Activated CD8-positive, alpha-beta memory T cell treated with anti-CD3 and anti-CD28 coated beads, Interleukin-2, amount 10 ng/mL, durations not matched to agents 7 days and 5 days (primary cell): ENCODE measurements at places on chromosomes 11 and 22.
A peak's percentile ranks its signal among the peaks of the same experiment; 100 is the strongest.

GRCh38 chr11:44726283-44727113, at the start of gene TSPAN18:
TSPAN18 (plus strand) TSS chr11:44726962; CDS start chr11:44906417, 179,455 bp downstream.
- DNase-seq = no peak

GRCh38 chr11:67436459-67437081, 912 bp downstream of the PTPRCAP start:
- peak; percentile 91 for DNase-seq

GRCh38 chr22:36846271-36846670, 14.5 kb upstream of the NCF4 start:
- no peak for DNase-seq

DNA sequence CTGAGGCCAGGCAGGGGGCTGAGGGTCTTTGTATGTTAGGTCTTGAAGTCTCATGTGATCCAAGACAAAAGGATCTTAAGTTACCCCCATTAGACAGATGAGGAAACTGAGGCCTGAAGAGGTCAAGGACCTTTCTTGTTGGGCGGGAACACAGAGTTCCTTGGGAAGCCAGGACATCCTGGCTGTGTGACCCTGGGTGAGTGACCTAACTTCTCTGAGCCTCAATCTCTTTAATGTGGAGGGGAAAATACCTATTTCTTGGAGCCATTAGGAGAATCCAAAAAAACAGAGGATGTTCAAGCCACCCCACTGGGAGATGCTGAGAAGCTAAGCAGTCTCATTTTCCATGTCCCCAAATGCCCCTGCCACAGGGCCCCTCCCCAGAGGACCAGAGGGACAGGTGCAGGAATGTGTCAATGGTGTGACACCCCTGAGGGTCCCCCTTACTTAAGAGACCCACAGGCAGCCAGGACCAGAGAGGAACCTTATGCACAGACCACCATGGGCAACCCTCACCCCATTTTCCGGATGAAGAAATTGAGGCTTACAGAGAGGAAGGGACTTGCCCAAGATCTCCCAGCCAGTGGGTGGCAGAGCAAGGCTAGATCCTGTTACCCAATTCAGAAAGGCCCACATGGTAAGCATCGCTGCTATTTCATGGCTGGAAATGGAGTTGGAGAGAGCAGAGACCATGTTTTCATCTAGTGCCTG, 8.0 kb downstream of the RAC2 start:
- no peak for DNase-seq

- no peak for DNase-seq
Observed at GRCh38 chr11:70399681-70400112, 1.4 kb downstream of the CTTN start.

DNA sequence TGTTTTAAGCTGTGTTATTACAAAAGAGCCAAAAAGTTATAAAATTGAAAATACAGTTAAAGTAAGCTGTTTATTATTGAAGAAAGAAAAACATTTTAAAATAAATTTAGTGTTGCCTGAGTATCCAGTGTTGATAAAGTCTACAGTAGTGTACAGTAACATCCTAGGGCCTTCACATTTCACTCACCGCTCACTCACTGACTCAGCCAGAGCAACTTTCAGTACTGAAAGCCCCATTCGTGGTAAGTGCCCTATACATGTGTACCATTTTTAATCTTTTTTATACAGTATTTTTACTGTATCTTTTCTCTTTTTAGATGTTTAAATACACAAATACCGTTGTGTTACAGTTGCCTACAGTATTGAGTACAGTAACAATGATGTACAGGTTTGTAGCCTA, 35.0 kb downstream of the POLD3 start:
- DNase-seq = no peak

GRCh38 chr11:81967242-81967641, 766.4 kb downstream of the FAM181B start:
- no peak for DNase-seq

DNA sequence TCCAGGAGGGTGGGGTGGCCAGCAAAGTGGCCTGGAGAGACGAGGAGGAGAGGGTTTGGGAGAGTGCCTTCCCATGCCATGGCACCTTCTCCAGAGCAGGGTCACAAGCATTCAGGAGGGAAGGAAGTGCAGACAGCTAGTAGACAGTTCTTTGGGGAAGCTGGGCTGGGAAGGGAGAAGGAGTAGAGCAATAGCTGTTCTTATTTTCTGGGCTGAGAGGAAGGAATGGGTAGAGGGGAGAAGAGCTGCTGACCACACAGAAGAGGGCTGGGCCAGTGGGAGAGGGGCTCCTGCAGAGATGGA, 14.8 kb upstream of the PICK1 start:
- DNase-seq = no peak

GRCh38 chr22:12601870-12602779, 2925.9 kb upstream of the OR11H1 start:
- DNase-seq = no peak

- no peak for DNase-seq
Observed at GRCh38 chr22:46260038-46260437, 3.1 kb downstream of the PKDREJ start.

DNA sequence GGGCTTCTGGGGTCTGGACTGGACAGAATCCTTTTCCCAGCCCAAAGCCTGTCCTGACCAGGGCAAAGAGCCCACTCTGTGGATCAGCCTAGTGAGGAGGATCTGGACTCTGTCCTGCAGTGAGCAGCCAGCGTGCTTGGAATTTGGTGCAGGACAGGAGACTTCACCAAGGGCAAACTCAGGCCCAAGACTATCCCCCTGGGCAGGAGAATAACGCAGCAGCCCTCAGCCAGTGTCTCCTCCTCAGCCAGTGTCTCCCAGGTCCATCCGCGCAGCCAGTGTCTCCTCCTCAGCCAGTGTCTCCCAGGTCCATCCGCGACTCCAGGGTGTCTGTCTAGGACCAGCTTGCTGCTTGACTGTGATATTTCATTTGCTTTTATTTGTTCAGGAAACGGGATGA, 1334.0 kb downstream of the TBC1D22A start:
- no peak for DNase-seq

- no peak for DNase-seq
Observed at GRCh38 chr11:80327956-80328614, 887.3 kb upstream of the TENM4 start.

GRCh38 chr11:61860054-61860903, 31.1 kb downstream of the FADS3 start:
- DNase-seq = no peak

GRCh38 chr11:17864478-17864941, 129.9 kb downstream of the KCNC1 start:
- DNase-seq = no peak

DNA sequence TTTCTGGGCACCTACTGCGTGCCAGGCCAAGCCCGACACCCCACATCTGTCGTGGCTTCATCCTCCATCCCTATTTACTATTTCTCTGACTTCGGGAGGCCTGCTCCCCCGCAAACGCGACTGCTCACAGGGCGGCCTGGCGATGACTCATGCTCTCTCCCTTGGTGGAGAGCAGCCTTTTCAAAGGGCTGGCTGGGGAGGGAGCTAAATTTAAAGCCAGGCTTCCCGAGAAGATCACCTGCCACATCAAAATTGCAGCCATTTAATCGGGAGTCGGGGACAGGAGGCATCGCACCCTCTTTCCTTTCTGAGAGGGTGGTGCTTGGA, 24.9 kb upstream of the SHISAL1 start:
- no peak for DNase-seq

DNA sequence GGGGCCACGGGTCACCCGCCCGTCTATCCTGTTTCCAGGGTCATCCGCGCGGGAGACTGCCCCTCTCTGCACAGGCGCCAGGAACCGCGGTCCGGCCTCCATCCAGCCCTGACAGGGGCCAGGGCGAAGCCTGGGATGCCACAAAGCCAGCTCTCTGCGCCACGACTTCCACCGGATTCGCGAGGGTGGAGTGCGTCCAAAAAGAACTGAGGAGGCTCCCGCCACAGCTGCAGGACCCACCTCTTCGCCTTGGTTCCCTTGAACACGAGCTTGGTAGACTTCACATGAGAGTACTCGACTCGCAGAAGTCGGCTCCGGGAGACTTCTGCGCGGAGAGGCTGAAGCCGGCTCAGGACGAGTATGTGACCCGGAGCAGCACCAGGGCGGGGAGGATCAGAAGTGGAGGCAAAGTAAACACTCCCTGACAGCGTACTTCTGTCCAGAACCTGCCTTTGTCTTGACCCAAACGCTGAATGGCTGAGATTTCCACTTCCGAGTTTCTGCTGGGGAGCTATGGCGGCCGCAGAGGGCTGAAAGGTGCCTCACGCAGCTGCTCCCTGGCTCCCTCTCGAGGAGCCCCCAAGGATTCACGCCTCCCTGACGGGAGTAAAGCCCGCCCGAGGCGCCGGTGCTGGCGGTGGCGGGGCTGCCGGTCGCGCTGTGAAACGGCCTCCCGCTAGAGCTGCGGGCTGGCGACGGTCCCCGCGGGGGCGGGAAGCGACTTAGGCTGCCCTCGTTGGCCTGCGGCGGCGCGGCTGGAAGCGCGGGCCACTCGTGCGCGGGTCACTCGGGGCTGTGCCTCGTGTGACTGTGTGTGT, 4566.7 kb upstream of the OR11H1 start:
- no peak for DNase-seq

DNA sequence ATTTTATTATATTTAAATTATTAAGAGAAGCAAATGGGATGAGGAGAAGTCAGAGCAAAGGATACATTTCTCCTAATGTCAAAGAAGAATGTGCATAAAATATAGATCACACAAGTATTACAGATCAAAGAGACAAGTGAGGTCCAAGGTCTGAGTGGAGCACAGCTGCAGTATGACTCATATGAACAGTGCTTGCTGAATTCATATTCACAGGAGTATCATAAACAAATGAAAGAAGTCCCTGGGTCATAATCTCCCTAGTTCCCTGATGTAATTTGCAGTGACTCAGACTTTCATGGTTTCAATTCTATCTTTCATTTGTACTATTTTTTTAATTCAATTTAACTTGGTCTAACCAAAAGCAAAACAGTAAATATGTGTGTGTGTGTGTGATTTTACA, 499.0 kb upstream of the CCDC179 start:
- no peak for DNase-seq

GRCh38 chr11:77467993-77468392, 5.9 kb downstream of the PAK1 start:
- DNase-seq = no peak

DNA sequence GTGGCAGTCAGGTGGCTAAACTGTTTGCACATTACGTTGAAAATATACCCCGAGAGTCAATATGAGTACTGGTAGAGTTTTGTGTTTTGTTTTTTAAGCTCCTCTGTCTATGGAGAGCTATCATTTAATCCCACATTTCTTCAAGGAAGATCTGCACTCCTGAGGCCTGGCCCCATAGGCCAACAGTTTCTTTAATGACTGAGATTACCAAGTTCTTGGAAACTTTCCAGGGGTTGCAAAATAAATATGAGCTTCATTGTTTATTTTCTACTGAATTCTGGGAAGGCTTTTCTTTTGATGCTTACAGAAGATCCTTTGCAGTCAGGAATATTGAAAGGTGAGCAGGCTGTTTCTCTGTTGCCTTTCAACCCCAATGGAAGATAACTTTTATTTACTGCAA, 452.0 kb downstream of the JRKL start:
- no peak for DNase-seq

DNA sequence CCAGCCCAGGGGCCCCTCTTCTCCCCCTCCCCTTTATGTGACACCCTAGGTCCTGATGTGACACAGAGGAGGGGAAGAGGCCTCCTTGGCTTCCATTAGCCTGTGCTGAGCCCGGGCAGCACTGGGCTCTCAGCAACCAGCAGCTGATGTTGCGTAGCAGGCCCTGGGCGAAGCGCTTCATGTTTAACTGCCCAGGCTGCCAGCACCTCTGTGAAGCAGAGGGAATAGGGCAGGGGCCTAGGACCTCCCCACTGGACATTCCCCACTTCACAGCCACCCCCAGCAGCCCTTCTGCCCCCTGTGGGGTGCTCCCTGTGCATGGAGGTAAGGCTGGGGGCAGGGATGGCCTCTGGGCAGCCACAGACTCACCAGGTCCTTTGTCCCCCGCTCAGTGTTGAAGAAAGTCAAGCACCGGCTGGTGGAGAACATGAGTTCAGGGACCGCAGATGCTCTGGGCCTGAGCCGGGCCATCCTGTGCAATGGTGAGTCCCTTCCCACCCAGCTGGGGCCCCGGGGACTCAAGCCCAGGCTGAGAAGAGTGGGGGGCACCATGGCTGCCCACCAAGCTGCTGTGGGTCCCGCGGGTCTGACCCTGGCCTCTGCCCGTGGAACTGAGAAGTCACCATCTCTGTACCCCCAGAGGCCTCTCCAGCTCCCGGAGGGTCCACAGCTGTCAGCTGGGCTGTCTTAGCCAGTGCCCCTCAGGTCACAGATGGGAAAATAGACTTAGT, 11.6 kb downstream of the PICK1 start:
- DNase-seq = no peak

DNA sequence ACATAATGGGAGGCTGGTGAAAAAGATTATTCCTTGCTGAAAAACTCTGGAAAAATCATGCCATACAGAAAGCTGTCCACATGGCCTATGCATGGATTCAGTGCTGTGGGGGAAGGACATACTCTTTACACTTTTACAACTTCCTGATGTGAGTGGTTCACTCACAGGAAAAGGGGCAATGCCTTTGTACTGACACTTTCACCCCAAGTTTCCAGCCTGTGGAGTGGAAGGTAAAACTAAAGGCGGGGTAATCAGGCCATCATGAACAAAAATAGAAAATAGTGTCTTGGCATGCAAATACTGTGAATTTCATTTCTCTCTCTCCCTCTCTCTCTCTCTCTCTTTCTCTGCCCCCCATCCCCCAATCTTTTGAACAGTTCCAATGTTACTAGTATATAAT, 281.8 kb downstream of the ETS1 start:
- no peak for DNase-seq

DNA sequence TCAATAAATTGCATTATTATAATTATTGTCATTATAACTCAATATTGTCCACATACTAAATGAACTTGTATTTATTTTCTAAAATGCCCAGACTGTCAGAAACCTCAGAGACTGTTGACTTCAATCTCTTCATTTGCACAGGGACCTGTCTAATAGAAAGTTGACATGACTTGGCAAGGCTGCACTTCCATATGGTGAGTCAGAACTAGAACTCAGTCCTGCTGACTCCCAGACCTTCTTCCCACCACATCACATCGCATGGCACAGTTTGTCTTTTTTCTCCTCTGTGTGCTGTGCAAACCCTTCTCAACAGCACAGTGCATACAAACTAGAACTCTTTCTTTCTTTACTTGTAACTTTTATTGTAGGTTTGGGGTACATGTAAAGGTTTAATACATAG, 215.1 kb upstream of the BLID start:
- no peak for DNase-seq

GRCh38 chr11:59416613-59417012, 9.6 kb downstream of the OR5A2 start:
- no peak for DNase-seq

GRCh38 chr22:50507421-50507990, at the start of gene LMF2:
LMF2 (minus strand) TSS chr22:50507702; CDS start chr22:50507675, 27 bp downstream.
- peak; percentile 95 for DNase-seq

GRCh38 chr11:4049006-4049405, 45.6 kb upstream of the RRM1 start:
- DNase-seq = no peak

GRCh38 chr22:37794376-37794775, 13.4 kb upstream of the GCAT start:
- DNase-seq = no peak

DNA sequence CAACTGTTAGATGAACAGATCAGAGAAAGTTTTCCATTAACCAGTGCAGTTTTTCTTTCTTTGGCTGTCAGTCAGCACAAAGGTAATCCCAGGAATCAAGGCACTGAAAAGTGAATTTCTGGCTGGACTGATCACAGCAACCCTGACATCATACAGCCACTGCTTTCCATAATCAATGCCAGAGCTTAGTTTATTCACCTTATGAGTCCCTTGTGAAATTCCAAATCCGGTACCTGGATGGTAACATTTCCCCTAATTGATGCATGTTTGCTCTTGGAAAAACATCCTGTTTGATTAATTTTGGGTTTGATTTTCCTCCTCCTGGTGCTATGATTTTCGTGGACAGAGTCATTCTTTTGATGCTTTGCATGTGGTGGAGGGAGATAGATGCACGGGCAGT, 319.8 kb downstream of the INSC start:
- DNase-seq = no peak
